SK-MEL-5 (cell line): ENCODE measurements at places on chromosomes 7 and 10.
A peak's percentile ranks its signal among the peaks of the same experiment; 100 is the strongest.

DNA sequence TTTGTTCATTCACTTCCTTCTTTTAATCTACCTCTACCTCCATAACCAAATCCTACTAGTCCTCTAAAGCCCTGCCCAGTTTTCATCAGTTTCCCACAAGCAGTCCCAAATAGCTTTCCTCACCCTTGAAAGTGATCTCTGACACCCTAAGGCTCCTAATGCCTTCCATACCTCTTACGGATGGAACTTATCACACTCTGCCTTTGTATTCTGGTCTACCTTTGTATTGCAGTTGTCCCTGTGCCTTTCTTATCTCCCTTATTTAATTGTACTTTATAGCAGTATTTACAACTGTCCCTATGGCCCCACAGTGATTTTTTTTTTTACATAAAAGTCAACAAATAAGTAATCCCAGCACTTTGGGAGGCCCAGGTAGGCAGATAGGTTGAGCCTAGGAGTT lies 33.8 kb downstream of the ACSL5 start:
- no peak for DNase-seq

DNA sequence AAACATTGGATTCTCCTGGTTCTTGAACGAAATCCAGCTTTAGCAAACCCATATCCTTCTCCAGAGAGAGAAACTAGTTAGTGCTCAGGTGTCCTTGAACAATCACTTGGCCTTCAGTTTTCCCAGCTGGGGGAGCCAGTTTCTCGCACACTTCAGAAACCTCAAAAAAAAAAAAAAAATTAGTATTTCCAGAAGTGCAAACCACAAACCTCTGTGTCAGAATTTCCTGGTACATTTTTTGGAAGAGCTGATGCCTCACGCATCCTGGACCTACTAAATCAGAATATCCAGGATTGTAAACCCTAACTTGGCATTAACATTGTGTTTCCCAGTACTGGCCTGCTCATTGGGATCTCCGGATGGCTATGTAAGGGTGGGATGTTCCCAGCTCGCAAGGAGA lies 143.4 kb upstream of the EGR2 start:
- no peak for DNase-seq

DNA sequence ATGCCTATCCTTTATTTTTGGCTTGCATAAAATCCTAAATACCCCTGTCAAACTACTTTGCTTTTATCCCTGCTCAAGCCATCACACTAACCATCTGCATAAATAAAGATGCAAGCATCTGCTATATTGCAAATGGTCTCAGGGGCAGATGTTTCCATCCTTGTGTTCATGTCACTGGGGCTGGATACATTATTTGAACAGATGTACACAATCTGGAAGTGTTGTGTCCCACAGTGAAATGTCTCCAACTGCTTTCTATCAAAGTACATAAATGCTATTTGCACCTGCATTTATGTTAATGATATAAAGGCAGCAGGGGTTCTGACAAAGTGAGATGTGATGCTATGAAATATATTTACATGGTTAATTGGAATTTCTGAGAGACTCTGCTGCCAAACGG lies 163.1 kb downstream of the ZNF438 start:
- no peak for DNase-seq

DNA sequence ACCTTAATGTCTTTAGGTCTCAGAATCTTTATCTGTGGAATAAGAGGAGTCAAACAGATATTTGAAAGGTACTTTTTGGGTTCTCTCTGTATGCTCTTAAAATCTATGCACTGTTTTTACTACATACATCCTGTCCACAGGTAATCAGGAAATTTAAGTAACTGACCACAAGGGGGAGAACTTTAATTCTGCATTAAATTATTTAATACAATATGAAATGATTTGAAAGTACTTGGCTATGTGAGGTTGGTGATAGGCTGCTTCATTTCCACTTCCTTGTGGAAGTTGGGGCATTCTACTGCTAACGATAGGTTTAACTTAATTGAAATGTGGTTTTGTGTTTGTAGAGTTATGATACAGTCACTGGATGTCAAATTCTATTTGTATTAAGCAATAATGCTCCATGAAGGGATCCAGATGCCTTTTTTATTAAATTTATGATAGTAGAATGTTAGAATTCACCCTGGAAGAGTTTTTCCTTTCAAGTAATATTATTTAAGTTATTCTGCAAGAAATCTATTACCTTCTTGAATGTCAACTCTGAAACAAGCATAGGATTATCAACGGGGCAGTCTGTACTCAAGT lies 6.0 kb downstream of the TEX47 start:
- DNase-seq, result peak; percentile 59

DNA sequence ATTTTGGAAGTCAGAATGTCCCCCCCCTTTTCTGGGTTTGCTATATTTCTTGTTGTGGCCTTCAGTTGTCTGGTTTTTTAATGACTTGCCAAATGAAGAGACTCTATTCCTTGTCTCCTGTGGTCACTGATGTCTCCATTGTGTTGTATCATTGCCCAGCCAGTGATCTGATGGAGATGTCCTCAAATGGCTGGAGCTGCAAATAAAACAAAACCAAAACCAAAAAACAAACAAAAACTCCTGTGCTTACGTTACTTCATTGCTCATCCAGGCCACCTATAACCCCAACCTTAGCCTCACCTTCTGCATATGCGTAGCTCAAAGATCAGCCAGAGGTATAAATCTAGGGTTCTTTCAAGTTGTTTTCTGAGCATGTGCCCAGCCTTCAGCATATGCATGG lies 5.1 kb downstream of the RBM33 start:
- DNase-seq, result no peak

DNA sequence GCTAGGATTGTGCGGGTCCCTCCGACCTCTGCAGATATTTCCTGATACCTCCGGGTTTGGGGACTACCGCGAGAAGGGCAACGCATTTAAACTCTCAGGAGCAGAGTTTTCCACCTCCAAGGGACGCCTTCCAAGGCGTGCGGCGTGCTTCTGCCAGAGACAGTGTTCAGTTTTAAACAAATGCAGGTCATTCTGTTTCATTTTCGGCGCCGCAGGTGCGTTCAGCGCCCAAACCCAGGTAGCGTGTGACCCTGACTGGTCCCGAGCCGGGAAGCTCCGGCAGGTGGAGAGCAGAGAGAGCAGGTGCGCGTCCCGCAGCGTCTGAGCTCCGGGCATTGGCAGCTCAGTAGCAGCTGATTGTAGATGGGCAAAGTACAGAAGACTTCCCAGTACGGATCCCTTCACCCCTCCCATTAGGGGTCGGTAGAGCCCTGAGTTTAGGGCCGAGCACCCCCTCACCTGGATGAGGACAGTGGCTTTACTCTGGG lies 1.4 kb upstream of the CYP26A1 start:
- DNase-seq, result no peak

- DNase-seq, result no peak
These were observed 54.3 kb upstream of the ITGB1 start for GRCh38 chr10:33012306-33012705.

DNA sequence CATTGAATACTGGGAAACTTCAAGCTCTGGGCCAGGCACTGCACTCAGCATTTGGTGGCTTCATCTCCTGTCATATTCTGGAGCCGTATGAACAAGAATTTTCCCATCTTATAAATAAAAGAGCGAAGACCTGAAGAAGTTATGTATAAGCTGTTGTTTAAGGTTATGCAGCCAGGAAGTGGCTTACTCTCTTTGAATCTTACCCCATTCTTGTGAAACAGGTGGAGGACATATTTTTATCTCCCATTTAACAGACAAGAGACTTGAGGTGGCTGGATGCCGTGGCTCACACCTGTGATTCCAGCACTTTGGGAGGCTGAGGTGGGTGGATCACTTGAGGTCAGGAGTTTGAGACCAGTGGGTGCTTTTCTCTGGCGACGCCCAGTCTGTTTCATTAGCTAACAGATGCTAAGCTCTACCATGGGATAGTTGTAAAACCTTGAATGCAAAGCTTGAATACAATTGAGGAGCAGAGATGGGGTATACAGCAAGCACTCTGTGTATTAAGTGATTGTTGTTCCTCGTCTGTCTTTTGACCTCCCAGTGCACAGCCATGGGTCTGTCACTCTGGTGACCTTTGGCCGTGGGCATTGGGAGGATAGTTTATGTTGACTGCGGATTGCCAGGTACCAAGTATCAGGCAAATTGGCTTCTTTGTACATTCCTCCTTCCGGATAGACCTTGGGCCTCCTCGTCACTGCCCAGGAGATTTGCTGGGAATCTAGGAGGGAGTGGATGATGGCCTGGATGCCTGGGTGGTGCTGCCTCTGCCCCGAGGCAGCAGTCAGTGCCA lies 85.8 kb downstream of the GRK5 start:
- no peak for DNase-seq

- DNase-seq, result no peak
These were observed at the start of gene ST8SIA6 for GRCh38 chr10:17454161-17455014. TSS of gene ST8SIA6 (minus strand) at chr10:17454595. CDS start at chr10:17454255, 340 bp downstream.

- peak; percentile 100 for DNase-seq
These were observed 42.6 kb downstream of the SHH start for GRCh38 chr7:155769701-155770100.

DNA sequence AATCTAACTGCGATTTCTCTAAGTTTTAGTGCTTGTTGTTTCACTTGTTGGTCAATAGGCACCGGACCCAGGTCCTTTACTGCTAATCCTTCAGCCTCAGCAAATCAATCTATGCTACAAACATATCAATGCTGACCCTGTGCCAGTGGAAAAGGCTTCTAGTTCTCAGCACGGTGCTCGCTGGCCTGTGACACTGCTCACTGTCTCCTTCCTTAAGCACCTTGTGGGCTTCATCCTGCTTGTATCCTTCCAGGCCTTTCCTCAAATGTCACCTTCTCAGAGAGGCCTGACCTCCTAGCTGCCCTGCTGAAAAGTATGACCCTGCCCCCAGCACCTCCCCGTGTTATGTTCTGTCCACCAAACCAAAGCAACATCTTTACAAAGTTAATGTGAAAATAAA lies 201.2 kb upstream of the FRMD4A start:
- no peak for DNase-seq

GRCh38 chr10:20508921-20509320 lies 388.2 kb downstream of the NEBL start:
- DNase-seq, result no peak

DNA sequence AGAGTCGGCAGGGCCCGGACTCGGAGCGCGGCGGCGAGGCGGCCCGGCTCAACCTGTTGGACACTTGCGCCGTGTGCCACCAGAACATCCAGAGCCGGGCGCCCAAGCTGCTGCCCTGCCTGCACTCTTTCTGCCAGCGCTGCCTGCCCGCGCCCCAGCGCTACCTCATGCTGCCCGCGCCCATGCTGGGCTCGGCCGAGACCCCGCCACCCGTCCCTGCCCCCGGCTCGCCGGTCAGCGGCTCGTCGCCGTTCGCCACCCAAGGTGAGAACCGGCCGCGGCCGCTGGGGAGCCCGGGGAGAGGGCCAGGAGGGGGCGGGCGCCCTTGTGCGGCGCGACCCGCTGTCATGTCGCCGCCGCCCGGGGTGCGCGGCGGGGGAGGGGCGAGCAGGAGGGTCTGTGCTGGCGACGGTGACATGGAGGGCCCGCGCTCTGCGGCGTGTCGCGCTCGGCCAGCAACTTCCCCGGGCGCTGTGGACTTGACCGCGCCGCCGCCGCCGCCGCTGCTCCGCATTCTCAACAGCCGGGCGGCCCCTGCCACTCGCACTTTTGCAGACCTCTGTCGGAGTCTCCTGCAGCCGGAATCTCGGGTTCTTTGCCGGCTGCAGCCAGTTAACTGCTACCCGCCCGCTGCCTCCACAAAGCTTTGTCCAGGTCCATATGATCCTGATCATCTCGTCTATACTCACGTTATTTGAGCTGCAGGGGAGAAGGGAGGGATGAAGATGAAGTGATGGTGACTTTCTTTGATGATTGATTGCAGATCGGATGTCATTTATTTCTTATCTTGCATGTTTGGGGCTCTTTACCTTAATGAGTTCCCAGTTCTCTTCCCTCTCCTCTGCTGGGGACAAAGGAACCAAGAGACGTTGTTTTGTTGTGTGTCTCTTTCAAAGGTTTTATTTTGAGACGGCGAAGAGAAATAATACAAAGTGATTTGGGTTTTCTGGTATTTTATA lies 869 bp downstream of the TRIM24 start:
- DNase-seq, result peak; percentile 55

- DNase-seq, result no peak
These were observed 131.3 kb upstream of the NOBOX start for GRCh38 chr7:144534655-144535395.

DNA sequence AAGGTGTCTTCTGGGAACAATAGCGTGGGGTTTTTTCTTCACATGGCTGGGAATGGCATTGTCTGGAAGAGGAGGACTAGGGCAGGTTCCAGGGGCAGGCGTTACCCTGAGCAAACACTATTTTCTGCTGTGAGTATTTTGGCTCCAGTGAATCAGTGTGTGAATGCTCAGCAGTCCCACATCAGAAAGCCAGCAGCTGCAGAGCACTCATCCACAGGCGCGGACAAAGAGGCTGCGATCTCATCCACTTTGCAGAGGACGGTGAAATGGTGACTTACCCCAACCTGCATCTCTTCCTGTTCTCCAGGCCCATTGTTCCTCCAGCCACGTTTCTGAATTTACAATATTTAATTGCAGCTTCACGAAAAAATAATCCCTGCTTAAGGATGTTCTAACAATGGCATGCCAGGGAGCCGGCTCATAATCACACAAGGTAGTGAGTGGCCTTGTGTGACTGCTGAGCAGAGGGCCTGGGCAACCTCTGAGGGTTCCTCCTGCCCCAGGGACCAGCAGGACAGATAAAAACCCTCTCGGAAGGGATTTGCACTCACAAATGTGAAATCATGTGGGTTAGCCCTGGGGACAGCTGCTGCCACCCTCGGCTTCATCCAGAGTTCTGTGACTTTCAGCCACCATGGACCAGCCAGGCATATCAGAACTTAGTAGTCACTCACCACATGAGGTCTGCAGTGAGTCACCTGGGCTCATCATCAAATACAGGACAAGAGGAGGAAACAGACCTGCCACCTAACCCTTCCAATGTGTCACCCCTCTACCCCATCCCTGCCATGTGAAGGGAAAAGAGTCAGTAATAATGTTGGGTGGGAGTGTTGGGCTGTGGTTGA lies 65.0 kb upstream of the EN2 start:
- DNase-seq, result no peak

DNA sequence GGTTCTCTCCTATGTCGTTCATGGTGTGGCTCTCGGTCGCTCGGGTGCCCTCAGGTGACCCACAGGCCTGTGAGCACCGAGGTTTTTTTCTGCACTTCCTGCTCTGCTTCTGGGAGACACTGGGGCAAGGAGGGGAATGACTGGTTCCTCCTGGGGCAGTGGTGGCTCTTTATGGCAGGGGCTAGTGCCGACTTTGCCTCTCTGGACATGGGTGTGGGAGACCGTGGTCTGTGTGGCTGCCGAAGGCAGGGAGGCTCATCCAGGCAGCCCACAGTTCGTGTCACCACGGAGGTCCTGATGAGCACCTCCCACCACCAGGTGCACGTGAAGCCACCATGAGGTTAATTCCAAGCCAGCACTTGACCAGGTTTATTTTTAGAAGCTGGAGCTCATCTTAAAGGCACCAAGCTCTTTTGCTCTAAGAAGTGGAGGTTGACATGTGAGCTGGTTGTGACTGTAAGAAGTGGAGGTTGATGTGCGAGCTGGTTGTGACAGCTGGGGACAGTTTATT lies 24.7 kb upstream of the DPYSL4 start:
- no peak for DNase-seq

- no peak for DNase-seq
These were observed 312.4 kb downstream of the CACNA2D1 start for GRCh38 chr7:82131215-82131614.

DNA sequence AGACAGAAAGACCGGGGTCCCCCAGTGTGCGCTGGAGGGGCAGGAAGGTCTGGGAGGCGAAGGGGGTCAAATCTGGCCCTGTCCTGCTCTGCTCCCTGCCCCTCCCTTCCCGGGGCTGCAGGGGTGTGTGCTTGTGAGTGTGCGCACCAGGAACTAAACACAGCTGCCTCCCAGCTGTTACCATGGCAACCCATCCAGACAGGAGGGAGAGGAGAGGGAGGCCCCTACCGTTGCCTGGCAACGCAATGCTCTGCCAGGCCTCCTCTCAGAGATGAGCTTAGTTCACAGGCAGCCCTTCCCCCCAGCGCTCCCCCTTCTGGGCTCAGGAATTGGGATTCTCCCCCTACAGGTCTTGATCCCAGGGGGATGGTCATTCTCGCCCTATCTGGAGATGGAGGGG lies 6.1 kb downstream of the NYAP1 start:
- peak; percentile 78 for DNase-seq
